Activated CD8-positive, alpha-beta memory T cell treated with anti-CD3 and anti-CD28 coated beads for 4 hours (primary cell): ENCODE measurements at places on chromosomes 6 and 20.
A peak's percentile ranks its signal among the peaks of the same experiment; 100 is the strongest.

- no peak for DNase-seq
These were observed 3.6 kb downstream of the CPNE1 start for GRCh38 chr20:35661053-35661452.

DNA sequence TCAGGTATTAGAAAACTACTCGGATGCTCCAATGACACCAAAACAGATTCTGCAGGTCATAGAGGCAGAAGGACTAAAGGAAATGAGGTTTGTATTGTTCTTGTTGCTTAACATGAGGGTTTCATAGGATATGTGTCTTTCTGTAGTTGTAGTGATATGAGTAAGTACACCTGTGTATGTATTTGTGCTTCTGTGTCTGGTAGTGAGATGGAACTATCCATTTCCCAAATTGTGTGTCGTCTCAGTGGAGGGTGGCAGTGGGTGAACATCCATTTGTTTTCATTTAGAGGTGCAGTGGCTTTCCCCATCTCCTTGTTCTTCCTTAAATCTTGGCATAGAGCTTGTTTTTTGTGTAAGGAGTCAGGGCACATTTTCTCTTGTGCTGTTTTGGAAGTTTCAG is 8.2 kb downstream of the ASXL1 start:
- DNase-seq, result no peak

DNA sequence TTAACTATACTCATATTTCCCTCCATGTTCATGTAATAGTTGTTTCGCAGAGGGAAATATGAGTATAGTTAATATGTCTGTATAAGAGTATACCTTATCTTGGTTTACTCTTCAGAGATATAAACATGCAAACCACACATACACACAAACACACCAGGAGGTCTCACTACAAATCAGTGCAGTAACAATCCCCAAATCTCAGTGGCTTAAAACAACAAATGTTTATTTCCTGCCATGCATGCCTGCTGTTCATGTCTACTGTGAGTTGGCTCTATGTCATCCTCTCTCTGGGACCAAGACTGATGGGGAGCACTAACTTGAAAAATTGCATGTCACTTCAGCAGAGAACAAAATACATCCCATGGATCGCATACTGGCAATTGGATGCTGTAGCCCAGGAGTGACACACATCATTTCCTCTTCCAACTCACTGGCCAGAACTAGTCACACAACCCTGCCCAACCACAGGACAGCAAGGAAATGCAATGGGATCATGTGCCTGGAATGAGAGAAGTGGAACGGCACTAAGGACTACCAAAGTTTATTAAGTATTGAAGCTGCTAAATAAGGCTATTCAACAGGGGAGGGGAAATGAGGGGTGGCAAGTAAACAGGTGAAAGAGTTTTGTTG is 89.0 kb upstream of the DTNBP1 start:
- no peak for DNase-seq

DNA sequence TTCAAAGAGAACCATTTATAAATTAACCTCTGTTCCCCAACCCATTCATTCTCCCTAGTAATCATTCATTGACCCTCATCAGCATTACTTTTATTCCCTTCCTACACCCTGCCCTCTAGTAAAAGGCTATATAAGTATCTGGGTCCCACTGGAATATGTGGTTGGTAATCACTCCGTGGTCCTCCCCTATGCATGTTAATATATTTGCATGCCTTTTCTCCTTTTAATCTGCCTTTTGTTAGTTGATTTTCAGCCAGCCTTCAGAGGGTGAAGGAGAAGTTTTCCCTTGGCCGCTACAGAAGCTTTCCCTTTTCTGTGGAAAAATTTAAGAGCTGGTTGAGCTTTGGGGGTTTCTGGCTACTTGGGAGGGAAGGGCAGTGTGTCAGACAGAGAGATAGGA is 585.6 kb downstream of the UTRN start:
- no peak for DNase-seq

- peak; percentile 37 for DNase-seq
These were observed 44.9 kb upstream of the SUPT3H start for GRCh38 chr6:45422503-45423110.
